H7 (cell line): ENCODE measurements at places on chromosomes 6 and 20. TPM values are rescaled to one million over a fixed set of nuclear protein-coding genes. Genes with fewer than 3 reads are reported as not detected.

The PRSS35 gene
- total RNA-seq = 1.5 and 1.6 TPM in 2 replicates

The TREML1 gene
- total RNA-seq = not detected in 2 replicates

- DNase-seq = no peak
Observed at GRCh38 chr6:128491610-128492206, 28.7 kb downstream of the PTPRK start.

GRCh38 chr20:14997791-14998190 is 660.4 kb upstream of the FLRT3 start:
- DNase-seq = no peak

DNA sequence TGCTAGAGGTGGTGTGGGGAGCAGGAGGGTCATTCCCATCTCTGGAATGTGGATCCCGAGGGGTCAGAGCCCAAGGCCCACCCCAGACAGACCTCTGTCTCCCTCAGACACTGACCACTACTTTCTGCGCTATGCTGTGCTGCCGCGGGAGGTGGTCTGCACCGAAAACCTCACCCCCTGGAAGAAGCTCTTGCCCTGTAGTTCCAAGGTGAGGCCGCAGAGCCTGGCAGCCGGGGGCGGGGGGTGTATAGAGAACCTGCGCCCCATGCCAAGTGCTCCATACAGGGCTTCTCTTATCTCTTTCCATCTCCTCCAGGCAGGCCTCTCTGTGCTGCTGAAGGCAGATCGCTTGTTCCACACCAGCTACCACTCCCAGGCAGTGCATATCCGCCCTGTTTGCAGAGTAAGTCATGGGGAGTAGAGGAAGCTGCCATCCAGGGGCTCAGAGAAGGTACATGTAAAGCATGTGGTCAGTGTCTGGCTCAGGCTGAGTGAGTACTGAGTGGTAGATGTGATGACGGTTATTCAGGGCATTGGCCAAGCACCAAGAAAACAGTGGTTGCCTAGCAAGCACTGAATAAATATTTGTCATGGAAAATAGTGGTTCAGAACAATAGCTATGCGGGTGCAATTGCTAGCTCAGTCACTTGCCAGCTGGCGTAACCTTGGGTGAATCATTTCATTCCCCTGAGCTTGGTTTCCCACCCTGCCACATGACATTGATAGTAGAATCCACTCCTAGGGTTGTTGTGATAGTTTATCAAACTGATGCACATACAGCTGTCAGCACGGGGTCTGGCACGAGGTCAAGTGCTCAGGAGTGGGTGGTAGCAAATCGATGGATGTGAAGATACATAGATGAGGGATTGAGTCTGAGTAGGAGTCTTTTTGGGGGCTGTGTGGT is 3.5 kb downstream of the PIGT start:
- DNase-seq = no peak

DNA sequence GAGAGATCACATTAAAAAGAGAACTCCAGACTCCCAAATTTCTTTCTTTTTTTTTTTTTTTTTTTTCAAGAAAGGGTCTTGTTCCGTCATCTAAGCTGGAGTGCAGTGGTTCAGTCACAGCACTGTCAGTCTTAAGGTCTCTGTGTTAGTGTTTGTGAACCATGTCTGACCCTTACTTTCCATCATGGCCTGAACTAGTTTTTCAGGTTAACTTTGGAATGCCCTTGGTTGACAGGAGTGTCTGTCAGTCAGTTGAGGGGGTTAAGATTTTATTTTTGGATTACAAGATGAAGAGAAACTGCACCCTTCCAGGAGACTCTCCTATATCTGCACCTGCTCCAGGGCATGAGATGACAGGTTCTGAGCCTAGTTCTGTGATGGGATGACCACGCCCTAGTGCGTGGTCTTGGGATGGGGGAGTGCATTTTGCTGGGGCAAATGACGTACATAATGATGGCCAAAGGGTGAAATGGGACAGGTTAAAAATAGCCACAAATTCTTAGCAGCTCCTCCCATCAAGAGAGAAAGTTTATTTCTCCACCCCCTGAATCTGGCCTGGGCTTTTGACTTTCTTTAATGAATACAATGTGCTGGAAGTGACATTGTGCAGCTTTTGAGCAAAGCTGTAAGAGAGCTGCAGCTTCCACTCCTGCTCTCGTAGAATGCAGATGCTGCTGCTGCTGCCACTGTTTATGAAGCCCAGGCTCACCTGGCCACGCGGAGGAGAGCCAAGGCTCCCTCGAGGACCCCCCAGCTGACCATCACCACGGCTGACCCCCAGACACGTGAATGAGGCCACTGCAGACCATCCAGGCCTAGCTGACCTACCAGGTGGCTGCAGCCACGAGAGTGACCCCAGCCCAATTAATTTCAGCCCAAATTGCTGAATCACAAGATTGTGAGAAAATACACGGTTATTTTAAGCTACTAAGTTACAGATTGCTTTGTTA is 29.7 kb upstream of the FAM50B start:
- DNase-seq = no peak

- no peak for DNase-seq
Observed at GRCh38 chr6:140811642-140812041, 1321.1 kb upstream of the GJE1 start.

GRCh38 chr6:130026859-130027258 is 8.5 kb downstream of the L3MBTL3 start:
- no peak for DNase-seq
